ENCODE measurements at places on chromosomes 1 and 21.
A peak's percentile ranks its signal among the peaks of the same experiment; 100 is the strongest.

DNA sequence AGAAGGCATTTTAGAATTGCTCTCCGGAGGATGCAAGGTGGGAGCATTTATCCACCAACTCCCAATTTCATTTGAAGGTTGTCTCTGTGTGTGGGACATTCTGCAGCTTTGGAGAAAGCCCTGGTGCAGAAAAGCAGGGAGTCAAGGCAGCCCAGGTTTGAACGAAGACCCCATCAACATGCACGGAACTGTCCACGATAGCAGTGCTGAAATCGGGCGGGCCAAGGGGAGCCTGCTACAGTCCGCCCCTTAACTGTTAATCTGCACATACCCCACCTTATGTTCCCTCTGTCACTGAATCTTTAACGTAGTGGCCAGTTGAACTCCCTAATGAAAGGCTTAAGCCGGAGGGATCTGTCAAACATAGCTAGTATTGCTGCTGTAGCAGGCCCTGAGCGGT lies 68.8 kb upstream of the C1orf174 start:
- DNase-seq, result no peak

GRCh38 chr1:49102752-49103151 lies 326.1 kb upstream of the BEND5 start:
- DNase-seq, result no peak

DNA sequence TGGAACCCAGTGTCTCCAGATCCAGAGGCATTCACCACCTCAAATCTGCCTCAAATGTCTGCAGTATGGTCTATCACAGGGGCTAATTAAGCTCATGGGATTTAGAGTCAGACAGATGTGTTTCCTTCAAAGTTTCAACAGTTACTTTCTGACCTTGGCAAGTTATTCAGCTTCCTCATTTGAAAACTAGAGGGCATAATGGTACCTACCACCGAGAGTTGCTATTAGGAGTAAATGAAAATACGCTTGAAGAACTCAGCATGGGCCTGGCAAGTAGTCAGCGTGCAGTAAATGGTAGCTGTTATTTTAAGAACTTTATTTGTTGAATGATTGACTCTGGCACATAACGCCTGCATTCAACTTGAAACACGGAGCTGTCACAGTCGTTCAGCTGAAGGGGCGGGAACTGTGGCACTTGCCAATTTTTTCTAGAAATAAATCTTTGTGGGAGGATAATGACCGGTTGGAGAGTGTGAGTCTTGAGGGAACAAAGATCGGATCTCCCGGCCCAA lies 1.2 kb upstream of the CAP1 start:
- peak; percentile 28 for DNase-seq

DNA sequence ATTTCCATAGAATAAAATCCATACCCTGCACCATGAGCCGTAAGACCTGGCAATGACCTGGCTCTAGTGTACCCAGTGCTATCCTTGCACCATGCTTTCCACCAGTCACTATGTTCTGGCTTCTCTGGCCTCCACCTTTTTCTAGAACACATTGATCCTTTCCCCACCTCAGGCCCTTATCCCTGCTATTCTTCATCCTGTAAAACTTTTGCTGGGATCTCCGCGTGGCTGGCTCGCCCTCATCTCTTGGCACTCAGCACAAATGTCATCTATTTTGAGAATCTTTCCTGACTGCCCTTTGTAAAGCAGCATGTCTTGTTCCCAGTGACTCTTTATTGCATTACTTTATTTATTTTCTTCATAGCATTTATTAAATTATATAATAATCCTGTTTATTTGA lies 169.8 kb upstream of the B3GALT2 start:
- DNase-seq, result no peak

GRCh38 chr1:107669996-107670395 lies 295.0 kb downstream of the VAV3 start:
- DNase-seq, result no peak

GRCh38 chr21:45493401-45494001 lies 48.7 kb downstream of the SLC19A1 start:
- no peak for DNase-seq

DNA sequence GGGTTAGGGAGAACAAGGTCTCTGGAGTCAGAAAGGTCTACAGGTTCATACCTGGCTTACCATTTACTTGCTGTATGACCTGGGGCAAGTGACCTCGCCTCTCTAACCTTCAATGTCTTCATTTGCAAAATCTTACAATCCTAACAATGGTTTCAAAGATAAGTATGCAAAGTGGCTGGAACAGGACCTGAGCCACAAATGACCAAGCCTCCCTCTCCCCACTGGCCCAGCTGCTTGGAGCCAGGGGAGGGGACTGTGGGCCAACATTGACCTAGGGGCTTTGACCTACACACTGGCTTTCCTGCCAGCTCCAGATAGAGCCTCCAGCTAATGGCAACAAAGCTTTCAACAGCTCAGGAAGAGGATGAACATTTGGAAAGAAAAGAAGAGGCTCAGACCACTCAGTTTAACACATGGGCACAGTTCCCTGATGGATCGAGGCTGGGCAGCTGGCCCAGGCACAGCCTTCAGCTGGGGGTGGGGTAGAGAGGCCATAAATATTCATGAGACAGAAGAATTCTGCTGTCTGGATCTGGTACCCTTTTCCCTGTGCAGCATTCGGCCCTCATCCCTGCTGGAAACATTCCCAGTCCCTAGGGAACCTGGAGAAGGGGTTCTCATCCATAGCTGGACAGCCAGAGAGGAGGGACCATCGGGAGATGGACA lies 12.9 kb downstream of the PTAFR start:
- DNase-seq, result peak; percentile 41

GRCh38 chr1:50427086-50427817 lies 4.0 kb upstream of the DMRTA2 start:
- DNase-seq, result no peak

DNA sequence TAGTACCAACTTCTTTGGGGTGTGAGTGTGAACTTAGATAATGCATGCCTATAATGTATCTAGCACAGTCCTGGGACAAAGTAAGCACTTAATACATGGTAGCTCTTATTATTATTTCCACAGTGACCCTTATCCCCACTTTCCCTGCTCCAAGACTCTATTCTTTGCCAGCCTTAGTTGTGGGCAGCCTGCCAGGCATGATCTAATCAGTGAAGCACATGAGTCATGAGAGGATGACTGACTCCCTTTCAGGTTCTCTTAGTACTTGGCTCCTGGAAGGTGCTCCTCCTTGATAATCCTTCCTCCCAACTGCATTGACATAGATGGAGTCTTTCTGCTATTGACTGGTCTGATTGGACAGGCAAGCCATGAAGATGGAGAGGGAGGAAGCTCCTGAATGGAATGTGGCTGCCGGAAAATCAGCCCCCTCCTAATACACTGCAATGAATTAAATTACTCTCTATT lies 17.4 kb upstream of the GNG12 start:
- DNase-seq, result no peak

DNA sequence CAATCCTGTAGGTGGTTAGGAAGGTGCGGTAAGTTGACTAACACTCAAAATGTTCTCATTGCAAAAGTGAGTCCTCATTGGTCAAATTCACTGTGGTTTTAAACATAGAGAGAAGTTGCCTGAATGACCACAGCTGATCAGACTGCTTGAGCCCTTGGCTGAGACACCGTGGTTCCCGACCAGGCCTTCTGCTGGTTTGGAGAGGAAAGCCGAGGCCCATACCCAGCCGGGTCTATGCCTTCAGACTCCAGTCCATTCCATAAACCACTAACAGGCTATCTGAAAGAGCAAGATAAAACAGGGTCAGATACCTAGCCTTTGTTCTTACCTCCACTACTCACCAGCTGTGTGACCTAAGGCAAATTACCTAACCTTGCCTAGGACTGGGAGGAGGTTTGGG lies 133.9 kb downstream of the LMX1A start:
- no peak for DNase-seq

DNA sequence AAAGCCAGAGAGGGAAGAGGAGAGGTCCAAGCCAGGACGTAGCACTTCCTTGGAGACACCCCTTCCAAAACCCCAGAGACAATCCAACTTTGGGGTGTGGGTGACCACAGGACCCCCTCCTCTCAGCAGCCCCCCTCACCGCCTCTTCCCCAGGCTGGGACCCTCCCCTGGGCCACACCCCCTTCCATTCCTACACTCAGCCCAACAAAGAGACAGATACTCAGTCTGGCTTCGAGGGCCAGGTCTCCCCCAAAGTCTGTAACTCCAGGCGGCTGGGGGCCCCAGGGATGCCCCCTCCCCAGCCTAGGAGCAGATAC lies 1.4 kb downstream of the MEX3A start:
- no peak for DNase-seq

DNA sequence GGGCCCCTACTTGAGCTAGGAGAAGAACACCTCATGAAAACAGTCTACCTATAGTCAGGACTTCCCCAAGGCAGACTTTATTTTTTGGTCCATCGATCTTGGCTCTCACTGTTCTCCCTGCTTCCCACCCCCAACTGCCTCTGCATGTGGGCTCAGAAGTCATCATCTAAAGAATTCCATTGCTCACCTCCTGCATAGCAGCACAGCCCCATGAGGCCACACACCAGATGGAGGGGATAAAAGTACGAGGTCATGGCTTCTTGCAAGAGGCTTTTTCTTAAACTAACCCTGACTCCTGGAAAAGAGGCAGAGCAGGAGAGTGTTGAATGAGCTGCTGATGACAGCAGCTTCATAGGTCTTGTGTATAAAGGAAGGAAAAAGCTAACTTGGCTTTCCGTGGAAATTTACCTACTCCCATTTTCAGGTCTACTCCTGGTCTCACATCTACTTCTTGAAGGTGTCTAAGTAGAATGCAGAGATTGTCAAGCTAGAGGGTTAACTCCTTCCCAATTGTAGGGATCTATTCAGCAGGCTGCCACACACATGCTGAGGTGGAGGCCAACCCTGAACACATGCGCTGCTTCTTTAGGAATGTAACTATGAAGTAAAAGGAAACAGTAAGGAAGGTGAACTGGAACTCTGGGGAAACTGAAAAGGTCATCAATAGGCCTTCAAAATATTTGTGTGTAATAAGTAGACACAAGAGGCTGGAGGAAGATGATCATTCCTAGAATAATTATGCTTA lies 18.7 kb downstream of the WNT2B start:
- DNase-seq, result no peak

GRCh38 chr1:107926436-107927080 lies 38.4 kb downstream of the VAV3 start:
- DNase-seq, result no peak

- DNase-seq, result no peak
These were observed 70.2 kb downstream of the FOXD2 start for GRCh38 chr1:47507881-47508701.

DNA sequence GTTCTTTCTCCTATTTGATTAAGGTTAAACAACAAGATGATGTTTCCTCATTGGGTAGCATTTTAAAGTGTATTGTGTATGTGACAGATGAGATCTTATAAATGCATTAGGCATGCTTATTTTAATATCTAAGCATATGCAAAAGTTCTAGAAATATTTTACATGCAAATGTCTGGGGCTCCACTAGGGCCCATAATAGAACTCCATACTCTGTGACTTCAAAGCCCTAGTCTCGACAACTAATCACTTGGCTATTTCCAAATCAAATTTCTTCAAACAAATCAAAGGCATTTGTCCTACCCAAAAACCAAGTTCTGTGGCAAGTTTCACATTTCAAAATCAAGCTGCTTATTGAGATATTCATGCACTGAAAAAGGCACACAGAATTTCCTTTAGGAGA lies 385.6 kb upstream of the ST6GALNAC5 start:
- DNase-seq, result no peak

- DNase-seq, result no peak
These were observed 63.2 kb downstream of the ITPKB start for GRCh38 chr1:226675715-226676357.

DNA sequence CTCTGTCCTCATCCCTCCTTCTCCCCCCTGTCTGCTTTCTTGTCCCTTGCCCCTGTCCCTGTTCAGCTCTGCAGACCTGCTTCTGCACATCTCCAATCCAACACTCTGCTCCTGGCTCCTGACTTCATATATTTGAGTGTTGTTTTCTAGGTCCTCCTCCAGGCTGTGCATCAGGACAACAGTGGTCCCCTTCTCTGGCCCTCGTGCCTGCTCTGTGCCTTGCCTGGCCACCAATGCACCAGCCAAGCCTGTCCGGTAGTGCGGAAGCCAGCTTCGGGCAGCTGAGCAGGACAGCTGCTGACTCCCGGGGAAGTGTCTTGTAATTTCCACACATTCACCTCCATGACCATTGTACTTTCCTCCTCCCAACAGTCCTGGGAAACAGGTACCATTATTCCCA lies 203.4 kb upstream of the RAB4A start:
- DNase-seq, result no peak

All from nucleus accumbens (tissue), 56 donors.